Nephron progenitor cell (in vitro differentiated cells): ENCODE measurements at places on chromosomes 3 and 15.

DNA sequence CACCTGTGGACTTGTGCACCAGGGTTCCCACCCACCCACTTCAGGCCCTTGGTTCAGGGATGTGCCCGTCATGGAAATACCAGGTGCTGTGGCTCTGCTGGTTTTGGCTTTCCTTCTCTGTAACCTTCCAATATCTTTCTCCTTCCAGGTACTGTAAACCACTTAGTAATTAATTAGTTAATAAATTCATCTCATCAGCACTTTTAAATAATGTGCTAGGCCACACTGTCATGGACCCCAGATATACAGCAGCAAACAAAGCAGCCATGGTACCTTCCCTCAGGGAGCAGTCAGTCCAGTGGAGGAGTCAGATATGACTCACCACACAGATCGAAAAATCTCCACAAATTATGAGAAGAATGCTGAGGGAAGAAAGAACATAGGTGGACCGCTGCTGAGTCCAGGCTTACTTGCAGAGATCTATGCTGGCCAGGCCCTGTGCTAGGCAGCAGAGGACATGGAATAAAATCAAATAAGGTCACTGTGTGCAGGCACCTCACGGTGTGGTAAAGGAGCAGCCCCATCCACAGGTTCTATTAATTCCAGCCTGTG lies 6.8 kb upstream of the GATA2 start:
- H3K4me3 ChIP-seq, result no peak overlapping the region
- H3K36me3 ChIP-seq, result no peaks in the 10 kb centered on the region
- H3K27ac ChIP-seq, result no peak overlapping the region
- H3K27me3 ChIP-seq, result peaks cover 91% of the 10 kb centered on the region

GRCh38 chr3:104458657-104459056 lies 908.1 kb upstream of the ALCAM start:
- no peak overlapping the region for H3K4me3 ChIP-seq
- peaks cover 5% of the 10 kb centered on the region for H3K4me1 ChIP-seq
- no peaks in the 10 kb centered on the region for H3K36me3 ChIP-seq
- DNase-seq, result no peak

DNA sequence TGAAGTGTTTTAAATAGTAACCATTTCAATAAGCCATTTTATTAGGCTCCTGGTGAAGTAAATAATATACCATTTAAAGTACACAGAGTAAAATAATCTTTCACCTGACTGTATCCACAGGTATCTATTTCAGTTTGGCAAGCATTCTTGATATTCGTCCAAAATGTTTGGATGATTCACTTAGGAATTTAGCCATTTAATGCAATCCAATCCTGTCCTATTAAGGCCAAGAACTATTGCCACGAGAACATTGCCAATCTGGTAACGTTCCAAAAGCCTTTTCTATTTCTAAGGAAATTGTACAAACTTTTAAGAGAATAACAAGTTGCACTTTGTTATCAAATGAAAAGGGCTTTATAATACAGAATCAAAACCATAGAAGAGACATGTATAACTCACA lies 209.8 kb upstream of the THRB start:
- H3K27me3 ChIP-seq, result peaks cover 6% of the 10 kb centered on the region
- no peak overlapping the region for H3K27ac ChIP-seq
- peaks cover 3% of the 10 kb centered on the region for H3K4me1 ChIP-seq
- H3K36me3 ChIP-seq, result no peaks in the 10 kb centered on the region
- no peak overlapping the region for H3K4me3 ChIP-seq

DNA sequence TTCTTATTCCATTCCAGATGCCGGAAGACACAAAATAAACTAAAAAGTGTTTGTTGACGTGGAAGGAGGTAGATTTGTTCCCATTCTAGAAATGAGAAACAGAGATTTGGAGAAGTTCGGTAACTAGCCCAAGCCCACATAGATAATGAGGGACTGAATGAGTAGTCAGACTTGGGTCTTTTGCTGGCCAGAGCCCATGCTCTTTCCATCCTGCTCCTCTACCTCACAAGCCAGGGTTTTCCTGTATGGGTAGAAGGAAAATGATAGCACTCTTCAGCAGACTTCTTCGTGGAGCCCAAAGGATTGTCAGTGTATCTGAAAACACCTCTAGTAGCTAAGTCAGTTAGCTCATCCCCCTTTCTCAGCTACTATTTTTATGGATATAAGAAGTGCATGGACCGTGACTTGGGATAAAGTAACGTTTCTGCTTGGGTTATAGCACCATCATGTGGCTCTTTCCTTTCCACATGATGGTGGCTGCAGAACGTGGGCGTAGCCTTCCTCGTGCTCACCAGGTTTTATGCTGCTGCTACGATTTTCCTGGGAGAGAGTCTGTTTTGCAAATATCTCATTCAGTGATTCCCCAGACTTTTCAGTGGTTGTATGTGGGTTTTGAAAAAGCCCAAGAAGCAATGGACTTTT lies 84.6 kb downstream of the DGKG start:
- H3K4me3 ChIP-seq, result no peak overlapping the region
- no peak overlapping the region for H3K27ac ChIP-seq
- no peaks in the 10 kb centered on the region for H3K4me1 ChIP-seq
- peaks cover 6% of the 10 kb centered on the region for H3K27me3 ChIP-seq
- H3K36me3 ChIP-seq, result no peaks in the 10 kb centered on the region

GRCh38 chr3:107699682-107700081 lies 176.9 kb downstream of the BBX start:
- H3K27ac ChIP-seq, result no peak overlapping the region
- peaks cover 46% of the 10 kb centered on the region for H3K36me3 ChIP-seq
- DNase-seq, result no peak
- H3K4me1 ChIP-seq, result peaks cover 39% of the 10 kb centered on the region
- no peak overlapping the region for H3K4me3 ChIP-seq
- H3K27me3 ChIP-seq, result no peaks in the 10 kb centered on the region

DNA sequence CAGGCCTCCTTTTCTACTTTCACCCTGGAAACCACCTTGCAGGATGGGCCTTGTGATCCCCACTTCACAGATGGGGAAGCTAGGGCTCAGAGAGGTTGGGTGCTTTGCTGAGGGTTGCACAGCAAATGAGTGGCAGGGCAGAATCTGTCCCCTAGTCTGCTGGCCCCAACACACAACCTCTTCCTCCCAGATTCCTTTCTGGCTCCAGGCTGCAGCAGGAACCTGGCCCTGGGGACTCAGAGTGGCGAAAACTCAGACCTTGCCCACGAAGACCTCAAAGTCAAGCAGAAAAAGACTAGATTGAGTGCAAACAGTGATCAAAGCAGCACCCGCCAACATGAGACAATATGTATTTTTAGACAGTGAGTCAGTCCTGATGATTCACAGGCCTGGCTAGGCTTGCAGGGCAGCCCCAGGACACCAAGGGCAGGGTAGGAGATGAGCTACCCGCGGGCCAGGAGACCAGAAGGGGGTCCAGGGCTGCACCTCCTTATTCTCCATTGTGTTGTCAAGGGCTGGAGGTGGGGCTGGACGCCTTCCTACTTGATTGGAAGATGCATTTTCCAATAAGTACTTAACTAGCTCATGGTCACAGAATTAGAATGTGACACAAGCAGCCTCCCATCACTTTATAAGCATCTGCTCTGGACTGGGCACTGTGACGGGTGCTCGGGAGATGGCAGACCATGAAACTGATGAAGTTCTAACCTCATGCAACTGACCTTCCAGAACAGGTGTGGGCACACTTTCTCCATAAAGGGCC lies 23.9 kb downstream of the GOLGA6L2 start:
- H3K27ac ChIP-seq, result no peak overlapping the region
- DNase-seq, result no peak
- H3K36me3 ChIP-seq, result no peaks in the 10 kb centered on the region
- H3K27me3 ChIP-seq, result peaks cover 6% of the 10 kb centered on the region

DNA sequence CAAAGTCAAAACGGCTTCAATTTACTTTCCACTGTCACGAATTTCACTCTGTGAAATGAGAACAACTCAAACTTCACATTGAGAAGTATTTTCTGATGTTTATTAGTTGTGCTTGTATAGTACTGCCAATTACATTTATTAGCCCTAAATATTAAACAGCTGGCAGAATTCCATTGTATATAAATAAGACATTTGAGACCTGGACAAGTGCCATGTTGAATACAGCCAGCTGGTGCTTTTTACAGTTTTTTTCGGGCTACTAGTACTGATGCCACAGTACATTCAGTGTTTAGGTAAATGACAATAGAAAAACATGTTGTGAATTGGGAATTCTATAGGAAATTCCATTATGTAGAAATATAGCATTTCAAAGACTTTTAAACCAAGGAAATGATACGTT lies 79.0 kb downstream of the EPHA3 start:
- H3K27me3 ChIP-seq, result no peaks in the 10 kb centered on the region
- no peaks in the 10 kb centered on the region for H3K36me3 ChIP-seq
- DNase-seq, result no peak
- H3K4me3 ChIP-seq, result no peak overlapping the region
